ENCODE measurements at places on chromosomes 13 and 19.

DNA sequence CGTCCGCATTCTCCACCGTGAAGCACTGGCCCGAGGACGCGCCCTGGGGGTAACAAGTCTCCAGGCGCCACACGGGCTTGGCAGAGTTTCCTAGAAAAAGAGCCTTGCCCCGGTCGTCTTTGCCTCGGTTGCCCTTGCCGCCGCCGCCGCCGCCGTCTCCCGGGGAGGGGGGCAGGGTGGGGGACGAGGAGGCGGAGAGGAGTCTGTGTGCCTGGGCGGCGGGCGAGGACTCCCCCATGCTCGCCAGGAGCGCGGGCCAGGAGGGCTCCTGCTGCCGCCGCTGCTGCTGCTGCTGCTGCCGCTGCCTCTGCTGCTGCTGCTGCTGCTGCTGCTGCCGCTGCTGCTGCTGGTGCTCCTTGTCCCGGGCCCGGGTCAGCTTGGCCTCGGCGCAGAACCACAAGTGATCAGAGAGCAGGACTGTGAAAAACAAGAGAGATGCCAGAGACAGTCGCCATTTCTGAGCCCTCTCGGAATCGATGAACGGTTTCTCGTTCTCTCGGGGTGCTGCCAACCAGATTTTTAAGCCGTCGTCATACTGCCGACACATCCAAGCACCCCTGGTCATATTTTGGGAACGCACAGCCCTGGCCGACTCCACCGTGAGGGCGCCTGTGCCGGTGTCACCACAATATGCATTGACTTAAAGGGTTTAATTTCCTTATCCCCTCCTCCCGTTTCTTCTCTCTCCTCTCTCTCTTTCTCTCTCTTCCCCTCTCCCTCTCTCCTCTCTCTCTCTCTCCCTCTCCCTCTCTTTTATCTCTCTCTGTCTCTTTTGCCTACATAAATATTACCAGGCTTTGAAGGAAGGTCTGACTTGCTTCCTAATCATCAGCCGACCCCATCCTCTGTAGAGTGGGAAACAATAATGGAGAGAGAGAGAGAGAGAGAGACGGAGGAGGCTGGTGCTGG is 349.1 kb downstream of the LIG4 start:
- DNase-seq, result no peak

GRCh38 chr19:9850235-9850959 is 15.3 kb downstream of the PIN1 start:
- DNase-seq, result no peak

DNA sequence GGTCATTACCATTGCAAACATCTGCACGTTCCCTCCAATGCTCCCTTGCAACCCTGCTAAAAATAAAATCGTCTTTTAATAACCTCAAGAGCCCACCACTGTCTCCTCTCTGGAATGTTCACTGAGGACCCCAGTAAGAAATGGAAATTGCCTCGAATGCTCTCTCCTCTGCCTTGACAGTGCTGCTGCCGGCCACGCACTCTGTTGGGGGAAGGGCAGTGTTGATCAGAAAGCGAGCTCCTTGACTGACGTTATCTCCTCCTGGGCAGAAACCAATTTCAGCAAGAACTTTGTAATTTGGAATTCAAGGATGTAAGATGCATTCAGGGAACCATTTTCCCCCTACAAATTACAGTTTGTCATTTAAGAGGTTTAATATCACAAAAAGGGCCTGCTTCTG is 718.5 kb downstream of the UQCRFS1 start:
- DNase-seq, result no peak

- no peak for DNase-seq
Measured at GRCh38 chr13:43156916-43157315, 133.5 kb downstream of the DNAJC15 start.

- DNase-seq, result peak; percentile 26
Measured at GRCh38 chr19:49851456-49852259, 699 bp downstream of the PTOV1 start.

DNA sequence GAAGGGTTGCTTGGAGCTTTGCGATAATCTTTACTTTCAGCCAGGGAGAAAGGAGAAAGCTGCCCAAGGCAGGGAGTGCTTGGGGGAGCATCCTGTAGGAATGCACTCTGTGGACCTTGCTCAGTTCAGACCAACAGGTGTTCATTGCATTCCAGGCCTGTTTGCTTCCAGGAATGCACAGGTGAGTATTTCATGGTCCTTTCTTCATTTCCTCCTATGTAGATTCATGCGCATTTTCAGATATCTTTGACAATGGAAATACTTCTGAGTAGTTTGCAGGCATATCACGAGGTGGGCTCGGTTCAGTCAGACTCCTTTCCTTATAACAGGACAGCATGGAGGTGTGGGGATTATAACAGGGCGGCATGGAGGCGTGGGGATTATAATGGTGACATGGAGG is 254.8 kb downstream of the FGF9 start:
- DNase-seq, result no peak

GRCh38 chr19:7188698-7189629 is 105.2 kb downstream of the INSR start:
- no peak for DNase-seq

- no peak for DNase-seq
Measured at GRCh38 chr13:99150575-99151361, 49.9 kb upstream of the UBAC2 start.

DNA sequence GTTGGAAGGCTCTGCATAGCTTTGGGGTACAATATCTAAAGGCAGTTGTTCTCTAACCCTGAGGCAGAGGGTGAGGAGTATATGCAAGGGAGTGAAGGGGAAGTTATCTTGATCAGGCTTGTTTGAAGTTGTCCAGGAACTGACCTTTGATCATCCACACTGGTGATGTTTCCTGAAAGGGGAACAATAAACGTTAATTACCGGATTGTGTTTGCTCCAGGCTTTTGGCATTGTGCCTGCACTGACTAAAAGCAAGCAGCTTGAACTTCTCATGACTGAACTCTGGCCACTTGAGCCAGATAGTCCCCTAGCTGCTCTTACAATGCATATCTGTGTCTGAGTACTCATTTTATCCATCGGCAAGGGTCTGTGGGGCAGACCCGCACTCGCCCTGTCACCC is 27.0 kb upstream of the ZNF726 start:
- no peak for DNase-seq

DNA sequence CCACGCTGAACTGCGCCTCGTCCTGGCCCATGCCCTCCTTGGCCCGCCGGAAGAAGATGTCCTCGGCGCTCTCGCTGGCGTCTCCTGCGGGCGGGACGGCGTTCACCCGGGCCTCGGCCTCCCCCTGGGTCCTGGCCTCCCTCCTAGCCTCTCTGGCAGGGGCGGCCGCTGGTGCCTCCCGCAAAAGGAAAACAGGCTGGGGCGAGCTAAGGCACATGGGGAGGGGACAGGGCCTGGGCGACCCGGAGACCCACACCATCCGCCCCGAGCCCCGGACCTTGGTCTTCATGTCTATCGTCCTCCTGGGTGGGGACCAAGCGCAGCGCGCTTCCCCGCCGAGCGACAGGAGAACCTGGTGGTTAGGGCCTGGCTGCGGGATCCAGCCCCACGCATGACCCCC is 5.7 kb upstream of the TBXA2R start:
- no peak for DNase-seq

- peak; percentile 41 for DNase-seq
Measured at GRCh38 chr19:19540064-19540714, 2.1 kb downstream of the CILP2 start.

- peak; percentile 78 for DNase-seq
Measured at GRCh38 chr19:49391581-49392399, 3.7 kb downstream of the KASH5 start.

GRCh38 chr13:27783111-27783510 is 9.2 kb upstream of the GSX1 start:
- DNase-seq, result no peak

GRCh38 chr19:13408889-13409518 is 97.3 kb downstream of the CACNA1A start:
- DNase-seq, result no peak

GRCh38 chr13:113585896-113586295 is 1.3 kb downstream of the TFDP1 start:
- DNase-seq, result no peak

GRCh38 chr19:28239270-28239669 is 973.7 kb downstream of the UQCRFS1 start:
- no peak for DNase-seq

- DNase-seq, result no peak
Measured at GRCh38 chr13:49641801-49642291, 13.5 kb downstream of the ARL11 start.

- no peak for DNase-seq
Measured at GRCh38 chr19:54616821-54617560, 13.3 kb upstream of the LILRB1 start.

DNA sequence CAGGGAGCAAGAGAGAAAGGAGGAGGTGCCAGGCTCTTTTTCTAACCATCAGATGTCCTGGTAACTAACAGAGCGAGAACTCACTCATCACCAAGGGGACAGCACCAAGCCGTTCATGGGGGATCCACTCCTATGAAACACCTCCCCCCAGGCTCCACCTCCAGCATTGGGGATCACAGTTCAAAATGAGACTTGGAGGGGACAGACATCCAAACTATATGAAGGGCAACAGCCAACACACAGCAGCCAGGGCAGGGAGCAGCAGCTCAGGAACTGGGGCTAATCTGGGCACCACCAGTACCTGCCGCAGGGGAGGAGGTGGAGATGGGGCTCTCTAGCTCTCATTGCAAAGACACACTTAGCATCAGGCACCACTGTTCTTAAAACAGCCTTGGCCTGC is 34.3 kb upstream of the VSTM2B start:
- no peak for DNase-seq

DNA sequence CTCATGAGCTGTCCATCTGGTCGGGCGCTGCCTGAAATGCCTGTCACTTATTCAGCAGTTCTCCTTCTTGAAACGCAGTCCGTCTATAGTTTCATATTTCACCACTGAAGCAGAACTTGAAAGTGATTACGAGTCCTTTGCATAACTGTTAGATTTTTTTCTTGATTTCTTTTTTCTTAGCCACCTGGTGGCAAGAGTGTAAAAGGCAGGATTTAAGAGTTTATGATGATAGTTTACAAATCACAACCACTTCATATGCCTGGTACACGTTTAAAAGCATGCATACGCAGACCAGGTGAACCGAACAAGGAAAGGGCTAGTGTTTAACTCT is 45.8 kb downstream of the GGACT start:
- no peak for DNase-seq

GRCh38 chr13:114234266-114234644 is 442 bp upstream of the CDC16 start:
- DNase-seq, result no peak

DNA sequence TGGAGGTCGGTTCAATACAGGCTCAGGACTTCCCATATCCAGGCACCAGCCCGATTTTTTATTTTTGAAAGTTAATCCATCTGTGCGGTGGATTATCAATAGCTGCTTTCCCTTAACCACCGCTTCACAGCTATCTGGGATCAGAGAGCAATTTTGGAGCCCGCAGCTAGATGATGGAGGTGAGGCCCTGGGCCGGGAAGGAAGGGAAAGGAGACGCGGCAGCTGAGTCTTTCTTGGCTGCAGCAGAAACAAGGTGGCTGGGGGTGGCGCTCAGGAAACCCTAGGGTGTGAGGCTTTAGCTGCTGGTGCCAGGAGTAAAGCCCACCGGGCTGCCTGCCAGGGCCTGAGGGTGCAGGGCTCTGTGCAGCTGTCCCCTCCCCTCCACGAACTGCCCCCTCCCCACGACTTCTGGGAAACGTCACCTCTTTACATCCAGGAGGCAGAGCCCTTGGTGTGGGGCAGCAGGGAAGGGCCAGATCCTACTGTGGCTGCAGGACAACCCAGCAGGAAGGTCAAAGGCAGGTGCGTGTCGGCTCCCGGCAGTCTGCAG is 307.0 kb downstream of the ZNF536 start:
- DNase-seq, result no peak

DNA sequence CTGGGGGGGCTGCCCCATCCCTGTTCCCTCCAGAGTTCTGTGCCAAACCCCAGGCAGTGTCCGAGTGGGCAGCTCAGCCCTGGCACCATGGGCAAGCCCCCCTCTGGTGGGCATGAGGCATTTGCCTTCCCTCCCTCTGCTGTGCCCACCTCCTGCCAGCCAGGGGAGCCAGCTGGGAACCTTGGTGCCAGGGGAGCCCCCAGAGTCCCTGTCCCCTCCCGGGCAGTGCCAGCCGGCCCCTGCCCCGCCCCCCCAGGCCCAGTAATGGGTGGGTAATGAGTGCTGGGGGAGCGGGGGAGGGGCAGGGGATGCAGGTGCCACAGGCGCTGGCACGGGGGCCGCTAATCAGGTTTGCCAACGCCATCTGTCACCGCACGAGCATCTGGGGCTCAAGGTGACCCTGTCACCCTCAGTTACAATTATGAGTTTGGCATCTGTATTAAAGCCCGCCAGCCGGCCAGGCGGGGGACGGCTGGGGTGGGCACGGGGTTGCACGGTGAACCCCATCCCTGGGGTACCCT is 5.9 kb downstream of the DAND5 start:
- no peak for DNase-seq

DNA sequence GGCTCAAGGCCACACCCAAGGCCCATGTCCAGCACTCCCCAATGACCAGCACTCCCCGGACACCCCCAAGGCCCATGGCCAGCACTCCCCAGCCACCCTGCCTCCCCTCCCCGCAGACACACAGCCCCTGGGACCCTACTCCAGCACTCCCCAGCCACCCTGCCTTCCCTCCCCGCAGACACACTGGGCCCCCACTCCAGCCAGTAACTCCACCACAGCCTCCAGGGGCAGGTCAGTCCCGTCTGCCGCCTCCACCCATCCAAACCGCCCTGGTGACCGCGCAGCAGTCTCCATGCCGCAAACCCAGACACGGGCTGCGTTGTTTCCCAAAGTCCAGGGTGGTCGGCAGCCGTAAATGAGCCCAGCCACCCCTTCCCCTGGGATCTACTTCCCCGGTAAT is 70.7 kb downstream of the SPACA7 start:
- no peak for DNase-seq

DNA sequence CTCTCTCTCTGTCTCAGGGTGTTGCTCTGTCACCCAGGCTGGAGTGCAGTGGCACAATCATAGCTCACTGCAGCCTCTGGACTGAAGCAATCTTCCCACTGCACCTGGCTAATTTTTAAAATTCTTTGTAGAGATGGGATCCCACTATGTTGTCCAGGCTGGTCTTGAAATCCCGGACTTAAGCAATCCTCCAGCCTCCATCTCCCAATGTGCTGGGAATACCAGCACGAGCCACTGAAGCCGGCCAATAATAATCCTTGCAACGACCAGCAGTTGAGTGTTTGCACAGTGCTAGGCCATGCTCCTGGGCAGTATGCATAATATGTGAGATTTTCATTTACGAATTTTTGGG is 640 bp upstream of the EPOR start:
- no peak for DNase-seq

GRCh38 chr19:3179739-3180293 is 1.2 kb downstream of the S1PR4 start:
- DNase-seq, result no peak

DNA sequence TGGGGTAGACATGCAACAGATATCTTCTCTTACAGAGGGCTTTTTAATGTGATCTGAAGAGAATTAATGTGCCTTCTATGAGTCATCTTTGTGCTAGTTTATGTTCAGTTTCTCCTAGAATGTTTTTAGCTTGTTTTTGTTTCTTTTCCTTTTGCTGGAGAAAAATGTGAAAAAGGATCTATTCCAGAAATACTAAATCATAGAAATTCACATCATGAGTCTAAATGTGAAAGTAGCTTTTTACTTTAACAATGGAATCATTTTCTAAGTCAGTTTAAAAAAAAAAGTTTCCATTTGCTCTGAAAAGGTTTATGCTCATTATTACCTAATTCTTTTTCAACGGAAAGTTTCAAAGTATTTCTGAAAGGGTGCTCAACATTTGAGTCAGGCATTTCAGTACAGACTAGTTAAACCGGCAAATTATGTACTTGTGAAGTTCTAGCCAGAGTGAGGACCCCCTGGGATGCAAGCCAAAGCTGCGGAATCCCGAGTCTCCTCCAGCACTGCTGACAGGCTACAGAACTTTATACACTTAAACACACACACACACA is 72.9 kb downstream of the SPATA13 start:
- no peak for DNase-seq

All from activated gamma-delta T cell treated with Interleukin-2 at 50 U/mL for 16 hours (primary cell).